ENCODE measurements at places on chromosomes 11 and 22.

GRCh38 chr11:69080257-69080995 is 31.7 kb downstream of the TPCN2 start:
- DNase-seq: no peak

DNA sequence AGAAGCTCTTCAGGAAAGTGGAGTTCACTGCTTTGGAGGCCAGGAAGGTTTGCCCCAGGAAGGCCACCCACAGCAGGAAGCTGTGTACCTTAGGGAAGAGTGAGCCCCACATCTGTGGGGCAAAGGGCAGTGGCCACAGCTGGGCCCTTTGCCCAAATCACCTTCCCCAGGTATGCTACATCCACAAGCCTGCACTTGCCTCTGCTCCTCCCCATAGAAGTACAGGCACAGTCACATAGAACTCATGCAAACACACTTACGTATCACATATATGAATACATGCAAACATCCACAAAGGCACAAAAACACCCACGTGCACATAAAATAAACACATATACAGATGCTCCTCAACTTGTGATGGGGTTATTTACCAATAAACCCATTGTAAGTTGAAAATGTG is 2.1 kb downstream of the TRIM29 start:
- DNase-seq: no peak

- no peak for DNase-seq
Measured at GRCh38 chr22:42343531-42344081, 73.2 kb upstream of the TCF20 start.

DNA sequence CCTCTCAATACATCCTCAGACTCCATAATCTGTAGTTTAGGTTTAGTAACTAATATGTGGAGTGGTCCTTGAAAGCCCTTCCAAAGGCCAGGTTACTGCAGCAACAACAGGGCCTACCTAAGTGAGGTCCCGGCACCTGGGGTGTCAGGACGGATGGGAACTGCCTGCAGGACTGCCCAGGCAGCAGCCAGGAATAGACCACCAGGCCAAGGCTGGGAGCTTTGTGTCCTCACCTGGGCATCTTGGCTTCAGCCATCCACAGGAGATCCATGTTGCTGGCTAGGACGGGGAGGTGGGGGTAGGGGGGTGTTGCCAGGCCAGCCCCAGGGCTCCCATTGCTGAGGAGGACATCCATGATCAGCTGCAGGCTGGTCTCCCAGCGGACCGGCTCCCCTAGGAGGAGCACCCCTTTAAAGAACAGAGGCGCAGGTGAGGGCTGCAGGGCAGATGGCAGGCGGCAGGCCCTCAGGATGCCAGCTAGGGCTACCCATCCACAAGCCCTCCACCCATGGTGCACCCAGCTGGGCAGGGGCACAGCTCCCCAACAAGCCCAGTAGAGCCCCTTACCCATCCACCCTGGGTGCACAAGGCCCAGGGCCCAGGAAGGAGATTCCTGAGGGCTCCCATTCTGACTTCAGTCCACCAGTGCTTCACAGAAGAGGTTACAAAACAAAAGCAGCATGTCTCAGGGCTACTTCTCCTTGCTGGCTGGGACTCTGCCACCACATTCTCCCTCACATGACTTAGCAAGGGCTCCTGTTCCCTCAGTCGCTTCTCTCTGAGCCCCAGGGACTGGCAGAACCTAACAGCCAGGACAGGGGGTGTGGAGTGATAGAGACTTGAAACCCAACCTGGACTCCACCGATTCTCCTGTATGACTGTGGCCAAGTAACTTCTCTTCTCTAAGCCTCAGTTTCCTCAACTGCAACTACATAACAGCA is 18.0 kb downstream of the HDHD5 start:
- DNase-seq: no peak

GRCh38 chr11:65448418-65449105 is 26.0 kb downstream of the NEAT1 start:
- no peak for DNase-seq

DNA sequence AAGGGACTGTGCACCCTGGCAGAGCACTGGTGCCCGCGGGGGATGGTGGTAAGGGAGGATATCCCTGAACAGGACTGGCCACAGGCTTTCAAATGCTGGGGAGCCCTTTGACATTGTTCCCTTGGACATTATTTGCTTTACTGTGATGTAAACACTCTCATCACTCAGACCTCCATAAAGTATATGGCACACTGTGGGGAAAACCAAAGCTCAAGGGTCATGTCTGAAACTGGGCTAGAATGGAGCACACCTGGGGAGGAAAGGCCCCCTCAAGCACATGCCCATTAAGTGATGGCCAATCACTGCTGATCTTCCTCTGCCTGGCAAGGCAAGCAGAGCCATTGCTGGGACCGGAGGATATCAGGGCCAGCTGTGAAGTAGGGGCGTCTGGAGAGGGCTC is 60.9 kb upstream of the TENM4 start:
- no peak for DNase-seq

- DNase-seq: no peak
Measured at GRCh38 chr11:14584595-14584994, 59.0 kb upstream of the PDE3B start.

DNA sequence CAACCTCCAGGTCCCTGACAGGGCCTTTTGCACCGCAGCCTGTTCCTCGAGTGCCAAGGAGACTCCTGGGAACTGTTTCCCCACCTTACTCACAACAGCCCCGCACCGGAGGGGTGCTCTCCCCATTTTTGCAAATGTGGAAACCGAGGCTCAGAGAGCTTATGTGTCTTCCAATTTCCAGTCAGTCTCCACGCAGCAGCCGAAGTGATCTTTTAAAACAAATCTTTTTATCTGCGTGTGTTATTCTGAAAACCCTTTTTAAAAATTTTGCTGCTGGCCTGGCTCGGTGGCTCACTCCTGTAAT is 409 bp upstream of the TMEM134 start:
- no peak for DNase-seq

GRCh38 chr11:10900681-10901415 is 43.0 kb upstream of the ZBED5 start:
- DNase-seq: no peak

GRCh38 chr11:97895572-97895971 is 1125.2 kb upstream of the CNTN5 start:
- no peak for DNase-seq

- no peak for DNase-seq
Measured at GRCh38 chr11:2138431-2139122, 612 bp downstream of the IGF2 start.

DNA sequence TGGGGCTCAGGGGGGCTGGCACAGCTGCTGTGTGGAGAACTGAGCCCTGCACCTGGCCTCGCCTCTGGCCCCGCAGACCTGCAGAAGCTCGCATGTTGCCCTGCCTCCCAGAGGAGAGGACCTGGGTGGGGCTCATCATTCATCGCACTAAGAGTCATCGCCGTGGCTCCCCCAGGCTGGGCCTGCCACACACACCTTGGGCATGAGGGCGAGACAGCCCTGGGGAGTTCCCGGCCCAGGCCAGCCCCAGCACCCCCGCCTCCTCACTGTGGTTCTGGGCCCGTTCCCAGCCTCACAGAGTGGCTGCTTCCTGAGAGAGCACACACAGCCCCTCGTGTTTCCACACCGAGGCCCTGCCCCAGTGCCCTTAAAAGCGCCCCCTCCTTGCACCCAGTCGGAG is 694.6 kb downstream of the TBC1D22A start:
- DNase-seq: no peak

DNA sequence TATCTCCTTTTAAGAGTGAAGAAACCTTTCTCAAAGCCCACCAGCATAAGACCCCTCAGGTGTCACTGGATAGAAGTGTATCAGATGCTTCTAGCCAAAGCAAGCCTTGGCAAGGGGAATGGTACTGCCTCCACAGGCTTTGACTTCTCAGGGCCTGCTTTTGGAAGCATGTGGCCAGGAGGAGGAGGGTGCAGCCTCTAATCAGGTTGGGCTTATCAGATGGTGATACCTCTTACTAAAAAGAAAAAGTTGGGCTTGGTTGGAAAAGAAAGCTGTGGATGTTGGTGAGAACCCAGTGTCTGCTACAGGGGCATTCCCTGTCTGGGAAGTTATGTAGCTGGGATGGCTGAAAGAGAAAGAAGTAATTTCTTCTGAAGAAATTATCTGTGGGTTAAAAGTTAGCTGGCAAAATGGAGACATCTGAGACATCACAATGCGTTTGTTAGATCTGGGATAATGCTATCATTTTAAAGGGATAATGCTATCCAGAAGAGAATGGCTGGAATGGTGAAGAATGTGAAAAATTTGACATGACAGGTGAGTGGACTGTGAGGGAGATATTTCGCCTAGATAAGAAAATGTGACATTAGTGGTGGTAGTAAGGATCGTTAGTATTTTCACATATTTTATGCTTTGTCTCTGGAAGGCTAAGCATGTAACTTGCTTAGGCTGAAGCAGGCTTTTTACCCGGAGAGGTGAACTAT is 7.2 kb downstream of the APLP2 start:
- DNase-seq: no peak

GRCh38 chr11:48091426-48092102 is 111.2 kb downstream of the PTPRJ start:
- DNase-seq: no peak

DNA sequence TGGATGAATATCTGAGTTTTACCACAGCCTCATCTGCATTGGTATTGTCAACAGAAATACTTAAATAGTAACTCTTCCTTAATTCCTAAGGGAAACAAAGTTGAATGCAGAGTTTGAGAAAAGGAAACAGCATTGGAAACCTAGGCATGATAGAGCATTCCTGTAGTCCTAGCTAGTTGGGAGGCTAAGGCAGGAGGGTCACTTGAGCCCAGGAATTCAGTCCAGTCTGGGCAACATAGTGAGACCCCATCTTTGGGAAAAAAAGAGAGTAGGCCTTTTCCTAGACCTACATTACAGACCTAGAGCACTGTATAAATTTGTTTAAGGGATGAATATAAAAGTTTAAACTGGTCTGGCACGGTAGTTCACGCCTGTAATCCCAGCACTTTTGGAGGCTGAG is 13.4 kb downstream of the PAFAH1B2 start:
- DNase-seq: no peak

DNA sequence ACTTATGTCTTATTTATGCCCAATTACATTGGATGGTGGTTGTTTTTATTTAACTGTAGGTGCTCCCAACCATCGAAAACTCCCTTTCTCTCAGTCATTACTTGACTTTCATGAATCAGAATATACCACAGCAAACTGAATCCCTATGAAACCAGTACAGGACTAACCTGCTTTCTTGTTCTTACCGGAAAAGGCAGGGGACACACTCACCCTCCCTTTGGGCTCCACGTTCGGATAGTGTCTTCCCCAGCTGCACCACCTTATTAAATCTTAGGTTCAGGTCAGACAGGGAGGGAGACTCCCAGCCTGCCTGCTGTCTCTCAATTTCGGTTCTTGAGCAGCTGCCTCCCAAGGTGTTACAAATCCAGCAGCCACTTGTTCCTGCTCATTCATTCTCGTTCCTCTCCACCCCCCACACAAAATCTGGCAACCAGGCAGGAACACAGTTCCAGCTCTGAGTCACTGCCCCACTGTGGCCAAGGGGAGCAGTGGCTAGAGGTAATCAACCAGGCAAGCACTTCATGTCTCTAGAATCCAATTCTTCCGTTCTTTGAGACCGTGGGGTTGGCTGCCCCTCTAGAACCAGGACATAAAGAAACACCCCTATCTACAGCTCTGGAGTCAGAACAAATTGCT is 133.0 kb downstream of the PLEKHA7 start:
- no peak for DNase-seq

DNA sequence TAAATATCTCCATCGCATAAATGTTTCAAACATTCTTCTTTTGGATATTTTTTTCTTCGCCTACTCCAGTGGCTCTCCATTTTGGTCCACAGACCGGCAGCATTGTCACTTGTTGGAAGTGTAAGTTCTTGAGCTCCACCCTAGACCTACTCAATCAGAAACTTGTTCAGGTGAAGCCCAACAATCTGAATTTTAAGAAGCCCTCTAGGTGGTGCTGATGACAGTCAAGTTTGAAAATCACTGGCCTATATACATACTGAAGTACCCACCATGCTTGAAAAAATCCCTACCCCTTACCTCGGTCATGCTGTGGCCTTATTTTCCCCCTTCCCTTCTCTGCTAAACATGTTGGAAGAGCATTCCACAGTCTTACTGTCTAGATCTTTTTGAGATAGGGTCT is 10.2 kb upstream of the ACAT1 start:
- DNase-seq: no peak

GRCh38 chr11:20493340-20493739 is 105.8 kb downstream of the PRMT3 start:
- DNase-seq: no peak

DNA sequence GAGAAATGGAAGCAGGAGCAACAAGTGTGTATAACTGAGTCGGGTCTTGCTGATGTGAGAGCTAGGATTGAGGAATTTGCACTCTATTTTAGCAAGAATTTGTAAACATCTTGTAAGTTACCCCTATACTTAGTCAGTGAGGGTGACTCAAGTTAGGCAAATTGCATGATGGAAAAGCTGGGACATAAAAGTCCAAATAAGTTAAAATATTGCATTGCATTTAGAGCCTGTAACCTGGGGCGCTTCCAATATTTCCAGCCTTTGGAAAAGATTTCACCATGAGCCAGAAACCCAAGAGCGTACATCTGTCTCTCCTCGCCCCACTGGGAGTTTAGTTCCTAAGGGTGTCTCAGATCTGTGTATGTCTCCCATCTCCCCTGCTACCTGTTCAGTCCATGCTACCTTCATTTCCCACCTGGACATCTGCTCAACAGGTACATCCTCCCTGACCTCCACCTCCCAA is 37.0 kb upstream of the ACCSL start:
- no peak for DNase-seq

GRCh38 chr11:35147235-35147634 is 8.3 kb downstream of the CD44 start:
- no peak for DNase-seq

DNA sequence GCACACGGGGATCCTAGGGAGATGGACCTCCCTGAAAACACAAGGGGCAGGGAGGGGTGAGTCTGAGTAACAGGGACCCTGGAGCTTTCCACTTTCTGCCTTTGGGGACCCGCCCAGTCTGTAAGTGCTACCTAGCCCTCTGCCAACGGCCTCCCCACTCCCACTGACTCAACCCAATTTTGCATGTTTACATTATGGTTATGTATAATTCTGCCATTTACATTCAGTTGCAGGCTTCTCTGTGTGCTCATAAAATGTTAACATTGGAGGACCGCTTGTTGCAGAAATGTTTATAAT is 105.8 kb downstream of the DSCAML1 start:
- DNase-seq: no peak

DNA sequence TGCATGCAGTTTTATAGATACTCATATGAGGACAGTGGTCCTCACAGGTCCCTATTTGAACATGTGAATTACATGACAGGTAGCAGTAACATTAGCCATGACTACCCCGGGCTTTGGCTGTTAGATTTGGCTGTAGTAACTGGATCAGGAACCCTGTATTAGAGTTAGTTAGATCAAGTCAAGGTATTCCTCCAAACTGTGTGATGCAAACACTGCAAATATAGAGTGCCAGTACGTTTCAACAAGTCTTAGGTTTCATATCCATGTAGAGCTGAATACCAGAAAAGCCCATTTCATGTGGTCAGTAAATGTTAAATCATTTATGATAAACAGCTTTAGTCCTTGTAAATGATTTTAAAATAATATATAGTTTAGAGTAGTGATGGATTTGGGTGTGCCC is 29.5 kb upstream of the PITPNB start:
- no peak for DNase-seq

GRCh38 chr11:62799486-62799885 is 5.8 kb downstream of the NXF1 start:
- DNase-seq: no peak

Measured in left forelimb (tissue), 1 donor.